ENCODE measurements at places on chromosomes 6 and 20.

- no peak for DNase-seq
Measured at GRCh38 chr20:41228858-41229257, 88.7 kb downstream of the ZHX3 start.

- no peak for DNase-seq
Measured at GRCh38 chr6:127291495-127291894, 24.8 kb downstream of the RNF146 start.

DNA sequence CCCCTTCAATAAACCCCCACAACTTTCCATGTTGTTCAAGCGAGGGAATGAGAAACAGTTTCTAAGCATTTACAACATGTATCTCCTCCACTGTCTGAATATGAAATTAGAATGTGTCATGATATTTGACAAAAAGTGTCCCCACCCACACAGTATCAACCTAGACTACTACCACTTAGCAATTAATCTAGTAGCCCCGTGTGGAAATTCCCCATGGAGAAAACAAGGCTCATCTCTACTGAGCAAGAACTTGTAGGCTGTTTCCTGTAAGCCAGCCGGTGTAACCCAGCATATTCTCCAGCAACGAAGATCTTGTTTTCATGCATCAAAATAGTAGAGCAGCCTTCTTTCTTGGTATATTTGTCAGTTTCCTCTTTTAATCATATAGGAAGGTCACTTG, 115.0 kb downstream of the IRF4 start:
- DNase-seq = peak; percentile 76

DNA sequence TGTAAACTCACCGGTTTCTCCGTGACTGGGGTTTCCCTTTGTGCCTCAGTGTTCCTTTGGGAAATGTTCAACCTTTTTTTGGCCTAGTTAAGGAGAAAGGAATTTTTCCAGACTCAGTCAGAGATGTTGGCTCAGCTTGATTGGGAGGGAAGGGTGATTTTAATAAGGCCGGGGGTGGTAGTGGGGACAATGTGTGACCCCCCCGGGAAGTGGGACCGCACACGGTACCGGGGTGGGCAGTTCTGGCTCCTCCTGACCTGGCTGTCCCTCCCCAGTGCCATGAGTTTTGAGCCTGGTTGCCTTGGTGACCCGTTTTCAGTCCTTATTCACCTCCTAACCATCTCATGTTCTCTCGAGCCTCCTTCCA, 132.7 kb downstream of the SNX5 start:
- DNase-seq = no peak

DNA sequence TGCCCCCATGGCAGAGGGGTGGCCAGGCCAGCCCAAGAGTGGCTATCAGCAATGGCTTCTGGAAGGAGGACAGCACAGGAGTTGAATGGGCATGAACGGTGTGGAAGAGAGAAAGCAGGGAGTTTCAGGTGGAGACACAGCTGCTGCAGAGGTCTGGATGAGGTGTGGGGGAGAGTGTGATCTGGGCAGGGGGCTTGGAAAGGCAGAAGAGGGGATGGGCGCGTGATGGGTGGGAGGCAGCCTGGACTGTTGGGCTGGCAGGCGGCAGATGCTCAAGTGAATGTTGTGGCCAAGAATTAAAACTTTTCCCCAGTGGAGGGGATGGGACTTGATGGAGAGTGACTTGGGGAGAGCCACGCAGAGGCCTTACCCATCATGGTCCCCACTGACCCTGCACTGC, 46.5 kb downstream of the TOX2 start:
- no peak for DNase-seq

- DNase-seq = no peak
Measured at GRCh38 chr20:42252116-42252515, 633.9 kb upstream of the CHD6 start.

DNA sequence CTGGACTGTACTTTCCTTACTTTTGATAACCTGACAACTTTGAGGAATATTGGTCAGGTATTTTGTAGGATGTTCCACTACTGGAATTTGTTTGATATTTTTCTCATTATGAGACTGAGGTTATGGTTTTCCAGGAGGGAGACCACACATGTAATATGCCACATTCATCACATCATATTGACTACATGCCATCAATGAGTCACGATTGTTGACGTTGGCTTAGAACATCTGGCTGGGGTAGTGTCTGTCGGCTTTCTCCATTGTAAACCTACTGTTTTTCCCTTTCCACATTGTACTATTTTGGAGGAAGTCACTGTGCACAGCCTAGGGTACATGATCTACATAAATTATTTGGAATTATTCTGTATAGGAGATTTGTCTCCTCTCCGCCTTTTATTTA, 1.4 kb upstream of the STX11 start:
- no peak for DNase-seq

GRCh38 chr20:43541214-43541613, 17.6 kb upstream of the SGK2 start:
- no peak for DNase-seq

GRCh38 chr20:1555952-1556351, 1.6 kb downstream of the SIRPD start:
- no peak for DNase-seq

- DNase-seq = no peak
Measured at GRCh38 chr6:150055131-150055530, 13.8 kb downstream of the ULBP3 start.

DNA sequence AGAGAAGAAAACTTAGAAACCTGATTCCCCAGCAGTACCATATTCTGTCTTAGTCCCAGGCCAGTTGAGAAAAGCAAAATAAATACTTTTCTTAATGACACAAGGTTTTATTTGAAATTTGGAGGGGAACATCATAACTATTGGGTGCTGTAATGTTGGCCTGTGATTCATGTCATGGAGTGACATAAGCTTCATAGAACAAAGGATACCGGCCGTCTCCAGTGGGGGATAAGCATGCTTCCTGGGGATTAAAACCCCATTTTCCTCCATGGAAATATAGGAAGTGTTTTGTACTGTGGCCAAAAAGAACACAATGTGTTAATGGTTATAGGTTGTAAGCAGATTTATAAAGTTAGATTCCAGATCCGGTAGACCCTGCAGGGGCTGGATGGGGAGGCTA, 18.0 kb downstream of the MTHFD1L start:
- DNase-seq = no peak

GRCh38 chr6:137076277-137077068, 31.7 kb upstream of the IL20RA start:
- DNase-seq = peak; percentile 33

DNA sequence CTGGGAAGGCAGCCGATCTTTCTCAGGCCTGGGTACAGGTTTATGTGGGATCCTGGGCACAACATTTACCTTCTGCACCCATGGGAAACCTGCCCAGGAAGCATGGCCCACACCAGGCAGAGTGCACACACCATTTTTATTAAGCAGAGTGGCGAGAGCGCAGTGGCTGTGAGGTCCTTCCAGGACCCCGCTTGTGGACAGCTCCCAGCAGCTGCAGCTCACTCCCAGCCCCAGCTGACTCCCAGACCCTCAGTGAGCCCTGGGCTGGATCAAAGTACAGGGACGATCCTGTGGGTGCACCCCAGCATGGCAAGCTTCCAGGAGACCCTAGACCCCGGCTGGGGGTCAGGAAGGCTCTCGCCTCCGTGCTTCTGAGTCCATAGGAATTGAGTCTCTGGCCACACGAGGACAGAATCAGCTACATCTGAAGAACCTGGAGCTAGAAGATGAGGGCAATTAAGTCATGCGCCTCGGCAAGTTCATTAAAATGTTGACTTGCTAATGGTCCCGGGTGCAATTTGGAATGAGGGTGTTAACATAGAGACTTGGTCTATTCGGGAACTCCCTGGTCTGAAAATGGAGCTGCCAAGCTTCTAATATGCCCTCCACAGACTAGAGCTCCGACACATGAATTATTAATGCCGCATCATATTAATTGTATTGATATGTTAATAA, 65.4 kb upstream of the SLCO4A1 start:
- no peak for DNase-seq

GRCh38 chr6:42368181-42368580, 83.5 kb downstream of the TRERF1 start:
- DNase-seq = peak; percentile 80

GRCh38 chr6:25010902-25011625, 75.3 kb upstream of the RIPOR2 start:
- no peak for DNase-seq

- DNase-seq = no peak
Measured at GRCh38 chr6:127100510-127101140, 17.8 kb upstream of the RSPO3 start.

- no peak for DNase-seq
Measured at GRCh38 chr6:148516617-148517016, 174.0 kb downstream of the SASH1 start.

DNA sequence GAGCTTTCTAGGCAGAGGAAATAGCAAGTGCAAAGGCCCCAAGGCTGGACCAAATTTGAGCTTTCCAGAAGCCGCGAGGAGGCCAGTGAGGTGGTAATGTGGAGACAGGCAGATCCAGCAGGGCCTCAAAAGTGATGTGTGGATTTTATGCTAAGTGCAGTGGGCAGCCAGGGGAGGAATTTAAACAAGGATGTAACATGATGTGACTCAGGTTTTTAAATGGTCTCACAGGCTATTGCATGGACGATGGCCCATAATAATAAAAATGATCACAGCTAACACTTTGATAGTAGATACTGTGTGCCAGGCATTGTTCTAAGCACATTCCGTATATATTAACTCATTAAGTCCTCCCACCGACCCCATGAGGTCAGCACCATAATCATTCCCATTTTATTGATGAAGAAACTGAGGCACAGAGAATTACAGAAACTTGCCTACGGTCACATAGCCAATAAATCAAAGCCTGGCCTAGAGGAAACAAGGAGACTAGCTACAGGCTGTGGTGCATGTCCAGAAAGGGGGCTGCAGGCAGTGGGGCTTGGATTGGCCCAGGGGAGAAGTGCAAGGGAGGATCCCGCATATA, 18.0 kb upstream of the PREX1 start:
- DNase-seq = no peak

GRCh38 chr20:57570145-57570850, 9.4 kb downstream of the PCK1 start:
- no peak for DNase-seq

DNA sequence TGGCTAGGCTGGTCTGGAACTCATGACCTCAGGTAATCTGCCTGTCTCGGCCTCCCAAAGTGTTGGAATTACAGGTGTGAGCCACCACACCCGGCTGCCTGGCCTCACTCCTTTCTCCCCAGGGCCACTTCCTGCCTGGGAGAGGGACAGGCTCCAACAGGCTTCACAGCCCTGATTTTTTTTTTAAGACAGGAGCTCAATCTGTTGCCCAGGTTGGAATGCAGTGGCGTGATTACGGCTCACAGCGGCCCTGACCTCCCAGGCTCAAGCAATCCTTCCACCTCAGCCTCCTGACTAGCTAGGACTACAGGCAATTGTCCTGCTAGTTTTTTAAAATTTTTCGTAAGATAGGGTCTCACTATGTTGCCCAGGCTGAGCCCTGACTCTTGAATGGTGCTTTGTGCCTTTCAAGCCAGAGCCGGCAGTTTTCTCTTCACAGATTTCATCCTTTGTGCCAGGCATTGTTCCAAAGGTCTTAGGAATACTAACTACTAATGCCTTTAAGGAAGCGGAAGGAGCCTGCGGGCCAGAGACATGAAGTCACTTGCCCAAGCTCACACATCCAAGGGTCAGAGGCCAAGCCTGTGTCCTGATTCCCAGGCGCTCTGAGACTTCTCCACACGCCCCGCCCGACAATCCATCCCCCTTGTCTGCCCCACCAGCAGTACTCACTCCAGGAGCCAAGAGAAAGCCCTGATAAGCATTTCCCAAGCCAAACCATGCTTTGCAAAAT, 19.2 kb downstream of the CAPN11 start:
- no peak for DNase-seq

DNA sequence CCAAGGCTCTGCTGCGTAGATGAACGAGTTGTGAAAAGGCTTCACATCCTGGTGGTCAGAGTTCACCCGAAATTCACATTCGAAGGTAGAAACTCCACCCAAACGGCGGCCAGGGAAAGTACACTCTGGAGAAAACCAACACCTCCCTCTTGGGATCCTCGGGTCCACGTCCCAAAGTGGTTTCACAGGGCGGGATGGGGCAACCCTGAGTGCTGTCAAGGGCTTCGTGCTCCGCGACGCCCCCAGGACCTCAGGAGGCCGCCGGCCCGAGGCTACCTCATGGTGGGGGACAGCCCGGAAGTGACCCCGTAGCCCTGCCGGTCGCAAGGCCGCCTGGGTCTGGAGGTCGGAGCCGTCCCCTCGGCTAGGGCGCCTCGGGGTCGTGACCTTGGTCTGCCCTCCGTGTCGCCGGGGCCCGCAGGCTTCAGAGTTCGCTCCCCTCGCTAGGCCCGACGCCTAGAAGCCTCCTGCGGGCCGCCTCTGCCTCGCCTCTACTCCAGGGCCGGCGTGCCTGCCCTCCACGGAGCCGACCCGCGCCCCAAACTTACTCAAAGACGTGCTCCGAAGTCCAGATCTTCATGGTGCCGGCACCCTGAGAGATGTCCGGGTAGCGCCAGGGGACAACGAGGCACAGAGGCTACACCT, at the start of gene PRELID3B:
Gene PRELID3B (minus strand): TSS at position 636 of the 645 bp plus-strand sequence. CDS start 56 bp downstream, at position 580.
- no peak for DNase-seq

- DNase-seq = peak; percentile 5
Measured at GRCh38 chr6:140043357-140043756, 668.9 kb upstream of the CITED2 start.

DNA sequence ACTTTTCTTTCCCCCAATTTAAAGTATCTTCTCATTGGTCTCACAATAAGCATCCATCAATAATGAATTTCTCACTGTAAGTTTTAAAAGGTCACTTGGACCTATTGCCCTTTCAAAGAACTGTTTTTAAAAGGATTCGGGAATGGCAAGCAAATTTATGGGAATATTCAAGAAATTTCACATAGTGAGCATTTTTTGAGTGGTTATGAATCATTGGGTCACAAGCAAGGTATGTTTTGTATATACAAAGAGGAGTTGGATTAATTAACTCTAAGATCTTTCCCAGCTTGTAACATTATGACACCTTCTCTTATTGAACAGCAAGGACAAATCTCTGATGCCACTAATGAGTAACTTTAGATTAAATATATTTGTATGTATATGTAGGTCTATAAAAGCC, 165.0 kb downstream of the MOXD1 start:
- no peak for DNase-seq

GRCh38 chr6:4167833-4168232, 32.5 kb upstream of the ECI2 start:
- DNase-seq = no peak

DNA sequence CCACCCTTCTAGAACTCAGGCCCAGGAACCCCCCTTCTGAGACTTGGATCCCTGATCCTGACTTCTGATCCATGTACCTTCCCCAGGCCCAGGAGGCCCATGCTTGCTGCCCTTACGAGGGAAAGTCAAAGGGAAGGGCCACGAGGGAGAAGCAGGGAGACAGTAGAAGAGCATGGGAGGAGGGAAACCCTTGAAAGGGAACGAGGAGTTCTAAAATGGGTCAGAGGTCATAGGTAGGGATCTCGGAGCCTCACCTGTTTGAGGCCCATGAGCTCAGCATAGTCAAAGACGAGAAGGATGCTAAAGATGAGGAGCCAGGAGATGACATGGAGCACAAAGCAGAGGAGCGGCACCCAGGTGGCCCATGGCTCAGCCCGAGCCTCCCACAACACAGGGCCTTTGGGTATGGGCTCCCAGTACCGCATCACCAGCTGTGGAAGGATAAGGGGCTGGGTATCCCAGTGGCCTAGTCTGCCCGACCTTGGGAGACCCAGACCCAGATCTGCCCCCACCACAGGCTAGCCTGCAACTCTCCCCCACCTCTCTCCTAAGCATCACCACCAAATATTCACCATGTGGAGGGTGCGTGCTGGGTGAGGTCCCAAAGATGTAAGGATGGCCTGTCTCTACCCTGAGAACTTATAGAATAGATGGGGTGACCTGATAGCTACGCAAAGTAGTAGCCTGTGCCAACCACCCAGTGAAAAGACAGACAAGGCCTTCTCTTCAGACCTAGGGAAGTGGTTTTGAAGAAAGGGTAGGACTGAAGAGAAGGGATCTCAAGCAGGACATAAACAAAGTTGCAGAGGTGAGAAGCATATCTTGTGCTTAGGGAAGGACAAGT, 1.5 kb downstream of the NRM start:
- no peak for DNase-seq

Measured in T-helper 2 cell treated with Interferon-gamma antibody and Interleukin-4, amounts not matched to agents 5 μg/mL and 100 μg/mL, for 36 hours (primary cell).